ENCODE measurements at places on chromosomes 7 and 10.

- DNase-seq: no peak
Measured at GRCh38 chr10:74543276-74543675, 283.1 kb upstream of the KAT6B start.

GRCh38 chr7:94003446-94004023, 620 bp downstream of the BET1 start:
- no peak for DNase-seq

DNA sequence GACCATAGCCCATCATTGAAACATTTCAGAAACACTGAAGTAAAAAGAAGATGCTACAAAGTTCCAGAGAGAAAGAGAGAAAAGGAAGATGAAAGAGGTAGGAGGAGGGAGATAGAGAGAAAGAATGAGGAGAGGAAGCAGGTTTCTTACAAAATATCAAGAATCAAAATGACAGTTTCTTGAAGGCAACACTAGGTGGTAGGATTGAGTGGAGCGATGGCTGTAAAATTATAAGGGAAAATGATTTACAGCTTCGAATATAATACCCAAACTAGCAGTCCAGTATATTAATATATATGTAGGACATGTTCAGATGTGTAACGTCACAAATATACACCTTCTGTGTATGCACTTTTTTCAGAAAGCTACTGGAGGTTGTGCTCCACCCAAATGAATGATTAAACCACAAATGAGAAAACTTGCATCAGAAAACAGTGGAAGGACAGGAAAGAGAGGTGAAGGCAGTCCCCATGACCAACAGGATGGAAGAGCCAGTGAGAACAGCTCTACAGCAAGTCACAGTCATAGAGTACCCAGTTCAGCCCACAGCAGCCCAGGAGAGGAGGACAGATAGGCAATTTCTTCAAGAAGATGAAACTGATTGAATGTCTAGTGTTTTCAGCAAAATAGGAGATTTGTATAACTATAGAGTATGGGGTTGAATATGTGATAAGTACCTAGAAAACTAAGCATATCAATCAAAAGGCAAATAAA, 151.5 kb upstream of the TARP start:
- DNase-seq: no peak

DNA sequence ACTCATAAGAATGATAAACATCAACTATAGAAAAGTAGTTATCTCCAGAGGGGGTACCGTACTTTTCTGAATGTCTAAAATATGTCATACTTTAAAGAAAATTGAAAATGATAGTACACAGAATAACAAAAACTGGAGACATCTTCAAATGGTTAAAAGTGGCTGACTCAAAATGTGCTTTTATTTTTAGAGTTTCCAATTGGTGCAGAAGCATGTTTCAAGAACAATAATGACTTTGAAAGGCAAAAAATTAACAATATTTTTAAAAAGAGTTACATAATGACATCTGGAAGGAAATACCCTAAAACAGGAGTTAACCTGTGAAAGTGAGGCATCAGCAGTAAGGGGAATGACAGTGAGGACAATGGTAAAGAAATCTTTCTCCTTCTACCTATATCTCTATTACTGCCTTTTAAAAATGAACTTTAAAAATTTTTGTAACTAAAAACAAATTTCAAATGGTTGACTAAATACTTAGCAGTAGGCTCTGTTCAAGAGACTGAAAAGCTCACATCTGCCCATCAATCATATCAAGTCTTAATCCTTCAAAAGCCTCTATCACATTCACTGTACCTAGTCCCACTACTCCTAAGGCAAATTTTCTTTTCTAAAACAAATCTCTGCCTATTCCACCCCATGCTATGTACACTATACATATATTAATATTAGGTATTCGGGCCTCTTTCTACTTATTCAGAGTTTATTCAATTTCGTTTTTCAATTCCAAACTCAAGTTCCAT, 3.0 kb downstream of the ASZ1 start:
- DNase-seq: no peak

DNA sequence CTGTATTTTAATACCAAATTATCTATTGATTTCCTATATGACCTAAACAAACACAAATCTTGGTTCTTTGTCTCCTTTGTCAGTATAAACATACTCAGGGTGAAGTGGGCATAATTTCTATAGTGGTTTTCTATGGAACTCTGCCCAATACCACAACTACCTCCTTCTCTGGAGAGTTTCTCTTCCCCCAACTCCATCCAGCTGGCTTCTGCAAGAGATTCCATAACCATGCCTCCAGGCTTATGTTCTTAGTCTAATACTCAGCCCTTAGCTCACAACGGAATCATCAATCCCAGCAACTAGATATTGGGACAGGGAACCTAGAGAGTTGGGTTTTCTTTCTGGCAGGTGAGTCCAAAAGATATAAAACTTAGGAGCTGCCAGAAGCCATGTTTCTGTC, 127.3 kb downstream of the TRIL start:
- DNase-seq: no peak

DNA sequence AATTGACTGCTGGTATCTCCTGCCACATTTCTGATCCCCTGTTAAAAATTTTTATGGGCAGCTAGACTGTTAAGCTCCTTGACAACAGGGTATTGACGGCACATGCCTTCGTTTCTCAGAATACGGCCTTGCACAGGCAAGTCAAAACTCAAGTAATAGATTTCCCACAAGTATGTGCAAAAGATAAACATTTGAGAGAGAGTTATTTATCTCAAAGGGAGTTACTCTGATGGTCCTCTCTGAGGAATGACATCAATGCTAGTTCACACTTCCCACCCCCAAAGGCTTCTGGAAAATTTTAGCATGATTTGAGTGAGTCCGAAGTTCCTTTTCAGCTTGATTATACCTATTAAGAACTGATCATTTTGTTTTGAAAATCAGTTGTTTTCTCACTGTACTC, 71.9 kb downstream of the JCAD start:
- DNase-seq: no peak

DNA sequence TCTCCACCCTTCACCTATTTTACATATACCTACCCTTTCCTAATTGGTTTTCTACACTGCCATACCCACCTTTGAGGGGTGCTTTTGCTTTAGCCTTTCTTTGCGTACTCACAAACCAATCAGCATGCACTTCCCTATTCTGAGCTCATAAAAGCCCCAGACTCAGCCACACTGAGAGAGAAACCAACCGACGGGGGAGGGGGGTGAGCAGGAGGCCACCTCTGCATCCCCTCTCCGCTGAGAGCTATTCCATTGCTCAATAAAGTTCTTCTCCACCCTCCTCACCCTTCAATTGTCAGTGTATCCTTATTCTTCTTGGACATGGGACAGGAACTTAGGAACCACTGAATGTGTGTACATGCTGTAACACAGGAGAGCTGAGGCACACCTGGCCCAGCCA, 9.0 kb upstream of the FKBP9 start:
- no peak for DNase-seq

GRCh38 chr7:19079066-19079465, 38.4 kb downstream of the TWIST1 start:
- peak; percentile 64 for DNase-seq

- peak; percentile 89 for DNase-seq
Measured at GRCh38 chr7:47535704-47536628, 45.9 kb downstream of the TNS3 start.

DNA sequence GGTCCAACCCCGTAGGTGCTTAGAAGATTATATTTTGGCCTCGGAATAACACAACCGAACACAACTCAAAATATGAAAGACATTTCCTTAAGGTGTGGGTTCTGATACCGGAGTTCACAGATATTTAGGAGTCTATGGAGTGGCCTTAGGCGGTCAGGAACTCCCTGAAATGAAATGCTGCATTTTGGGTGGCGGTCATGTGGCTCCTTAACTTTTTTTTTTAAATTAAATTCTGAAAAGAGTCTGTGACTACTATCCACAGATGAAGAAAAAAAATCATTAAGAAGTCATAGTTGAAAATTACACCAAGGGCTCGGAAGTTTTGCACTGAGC, 290.9 kb upstream of the NFE2L3 start:
- no peak for DNase-seq

GRCh38 chr10:97494863-97495506, 3.2 kb downstream of the MMS19 start:
- no peak for DNase-seq

DNA sequence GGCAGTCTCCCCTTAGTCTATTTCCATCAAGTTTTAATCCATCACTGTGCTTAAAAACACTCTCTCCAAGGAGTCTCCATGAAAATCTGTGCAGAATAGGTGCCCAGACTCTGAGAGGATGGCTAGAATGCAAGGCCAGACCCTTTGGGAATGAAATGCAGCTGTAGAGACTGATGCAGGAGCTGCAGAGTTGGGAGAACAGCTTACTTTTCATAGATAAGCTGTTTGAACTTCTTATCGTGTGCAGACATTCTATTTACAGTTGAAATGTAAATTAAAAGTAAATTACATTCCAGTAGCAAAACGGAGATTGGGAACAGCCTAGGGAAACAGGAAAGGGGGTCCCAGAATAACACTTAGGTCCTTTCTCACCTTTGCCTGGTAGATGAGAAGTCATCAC, 14.9 kb downstream of the ZNF22 start:
- no peak for DNase-seq
